ENCODE measurements at places on chromosomes 3 and 15.

DNA sequence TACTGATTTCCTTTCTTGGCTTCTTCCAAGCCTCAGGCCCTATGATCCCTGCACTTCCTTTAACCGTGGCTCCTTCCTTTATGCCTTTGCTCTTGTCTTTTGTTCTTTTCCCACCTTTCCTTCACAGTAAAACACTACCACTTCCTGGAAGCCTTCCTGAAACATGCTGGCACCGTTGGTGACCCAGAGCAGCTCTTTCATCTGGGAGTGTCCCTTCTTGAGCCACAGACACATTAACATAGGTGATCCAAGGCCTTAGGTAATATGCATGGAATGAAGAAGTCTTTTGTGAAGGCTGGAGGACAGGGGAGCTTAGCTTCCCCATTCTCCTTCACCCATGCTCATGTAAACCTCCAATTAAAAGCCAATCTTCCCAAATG is 39.4 kb downstream of the AMOTL2 start:
- DNase-seq, result no peak

DNA sequence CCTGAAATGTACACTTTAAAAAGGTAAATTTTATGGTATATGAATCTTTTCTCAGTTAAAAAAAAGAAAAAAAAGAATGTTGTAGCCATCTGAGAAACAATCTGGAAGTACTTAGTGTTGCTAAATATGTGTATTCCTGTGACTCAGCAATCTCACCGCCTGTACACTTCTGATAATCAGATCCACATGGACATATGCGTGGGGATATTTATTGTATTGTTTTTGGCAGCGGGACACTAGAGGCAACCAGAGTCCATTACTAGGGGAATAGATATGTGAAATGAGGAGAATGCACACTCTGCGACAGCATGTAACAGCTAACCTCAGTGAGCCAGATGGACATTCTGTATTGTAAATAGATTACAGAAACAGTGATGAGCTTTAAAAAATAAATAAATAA is 65.4 kb downstream of the AQP9 start:
- DNase-seq, result no peak

- no peak for DNase-seq
These were observed 10.2 kb upstream of the MESP1 start for GRCh38 chr15:89761009-89761831.

- DNase-seq, result no peak
These were observed 311.1 kb upstream of the KCNH8 start for GRCh38 chr3:18837137-18837755.

DNA sequence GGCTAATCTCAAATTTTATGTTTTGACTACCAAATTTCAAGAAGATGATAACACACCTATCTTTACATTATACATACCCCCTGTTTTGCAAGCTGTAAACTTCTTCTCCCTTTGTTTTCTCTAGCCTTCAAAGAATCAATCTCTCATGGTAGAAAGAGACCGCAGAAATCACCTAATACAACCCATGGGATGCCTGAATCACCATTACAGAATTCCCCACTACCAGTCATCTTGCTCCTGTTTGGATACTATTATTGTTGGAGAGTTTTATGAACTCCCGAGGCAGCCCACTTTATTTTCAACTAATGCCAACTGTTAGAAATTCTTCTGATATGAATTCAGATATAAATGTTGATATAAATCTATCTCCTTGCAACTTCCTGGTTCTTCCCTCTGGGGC is 110.9 kb downstream of the FRMD5 start:
- DNase-seq, result no peak

DNA sequence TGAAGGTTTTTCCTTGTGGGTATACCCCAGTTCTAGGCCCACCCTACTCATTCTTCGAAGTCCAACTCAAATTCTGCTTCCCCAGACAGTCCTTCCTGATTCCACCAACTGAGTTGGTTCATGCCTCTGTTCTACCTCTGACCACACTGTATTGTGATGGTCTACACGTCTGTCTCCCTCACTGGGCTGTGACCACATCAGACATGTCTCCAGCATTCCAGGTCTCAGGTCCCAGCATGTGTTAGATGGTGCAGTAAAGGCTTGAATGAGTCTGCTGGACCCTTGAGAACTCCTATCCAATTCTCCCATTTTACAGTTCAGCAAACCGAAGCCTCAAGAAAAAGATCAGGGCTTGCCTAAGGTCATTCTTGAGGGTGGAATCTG is 2.8 kb upstream of the ATP2B2 start:
- DNase-seq, result no peak

DNA sequence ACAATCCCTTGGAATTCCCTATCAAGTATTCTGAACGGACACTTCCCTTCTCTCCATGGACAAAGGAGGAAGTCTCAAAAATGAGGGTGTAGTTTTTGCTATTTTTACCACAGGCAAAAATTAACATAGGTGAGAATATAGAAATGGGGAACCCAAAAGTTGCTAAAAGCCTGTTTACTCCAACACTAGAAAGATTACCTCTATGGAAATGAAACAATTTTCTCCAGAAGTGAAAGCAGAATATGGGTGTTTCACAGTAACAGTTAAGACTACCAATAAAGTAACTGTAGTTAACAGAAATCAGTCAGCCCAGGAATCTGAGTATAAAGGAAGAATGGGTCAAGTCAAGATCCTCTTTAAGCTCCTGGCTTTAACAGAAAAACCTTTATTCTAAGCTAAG is 9.3 kb downstream of the TRA2B start:
- no peak for DNase-seq

GRCh38 chr3:123961508-123961856 is 453 bp upstream of the CCDC14 start:
- DNase-seq, result no peak

GRCh38 chr15:101452572-101452971 is 36.9 kb downstream of the PCSK6 start:
- no peak for DNase-seq

- DNase-seq, result no peak
These were observed 1.2 kb downstream of the ACOX2 start for GRCh38 chr3:58535531-58536500.
